Stimulated activated CD8-positive, alpha-beta memory T cell treated with anti-CD3 and anti-CD28 coated beads, Interleukin-7, amount 100 ng/mL, for 4 hours (primary cell): ENCODE measurements at places on chromosomes 2 and 18.
A peak's percentile ranks its signal among the peaks of the same experiment; 100 is the strongest.

DNA sequence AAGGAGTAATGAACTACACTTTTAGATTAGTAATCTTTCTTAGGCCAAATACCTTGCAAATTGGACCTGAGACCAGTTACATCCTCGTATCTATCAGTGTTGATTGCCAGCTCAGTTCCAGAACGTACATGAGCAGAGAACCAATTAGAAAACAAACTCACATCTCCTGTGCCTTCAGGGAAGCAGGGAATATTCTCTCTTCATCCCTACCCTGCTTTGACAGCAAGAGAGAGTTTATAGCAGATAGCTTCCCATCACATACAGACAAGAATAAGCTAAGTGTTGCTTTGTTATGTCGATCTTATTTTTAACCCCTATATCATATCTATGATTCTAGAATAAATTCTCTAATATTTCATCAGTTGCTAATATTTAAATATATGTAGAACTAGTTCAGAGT, 181.8 kb downstream of the DSC3 start:
- DNase-seq, result no peak

GRCh38 chr2:203739351-203739750, 32.9 kb downstream of the CD28 start:
- DNase-seq, result no peak

- no peak for DNase-seq
These were observed 3.8 kb upstream of the SESTD1 start for GRCh38 chr2:179268277-179268925.

GRCh38 chr2:95272299-95272751, 1.9 kb upstream of the PROM2 start:
- no peak for DNase-seq

GRCh38 chr2:28322456-28322855, 70.2 kb upstream of the FOSL2 start:
- no peak for DNase-seq

DNA sequence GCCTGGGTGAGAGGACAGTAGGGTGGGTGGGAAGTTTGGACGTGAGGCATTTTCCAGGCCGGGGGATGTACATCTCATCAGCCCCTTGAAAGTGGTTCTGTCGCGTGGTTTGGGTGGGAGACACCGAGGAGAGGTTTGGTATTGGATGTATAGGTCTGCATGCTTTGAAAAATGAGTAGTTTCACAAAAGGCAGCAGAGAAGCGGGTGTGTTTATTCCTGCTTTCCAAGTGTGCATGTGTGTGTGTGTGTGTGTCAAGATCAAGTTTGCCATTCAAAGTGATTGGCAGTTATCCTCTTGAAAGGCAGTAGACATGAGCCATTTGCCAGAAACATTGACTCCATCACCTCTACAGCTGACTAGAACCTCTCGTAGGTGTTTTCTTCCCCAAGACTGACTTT, 423.1 kb upstream of the POU3F3 start:
- DNase-seq, result no peak

GRCh38 chr18:69102959-69103358, 297.7 kb upstream of the DOK6 start:
- DNase-seq, result no peak

GRCh38 chr2:241415196-241415595, 59.1 kb downstream of the FARP2 start:
- no peak for DNase-seq

DNA sequence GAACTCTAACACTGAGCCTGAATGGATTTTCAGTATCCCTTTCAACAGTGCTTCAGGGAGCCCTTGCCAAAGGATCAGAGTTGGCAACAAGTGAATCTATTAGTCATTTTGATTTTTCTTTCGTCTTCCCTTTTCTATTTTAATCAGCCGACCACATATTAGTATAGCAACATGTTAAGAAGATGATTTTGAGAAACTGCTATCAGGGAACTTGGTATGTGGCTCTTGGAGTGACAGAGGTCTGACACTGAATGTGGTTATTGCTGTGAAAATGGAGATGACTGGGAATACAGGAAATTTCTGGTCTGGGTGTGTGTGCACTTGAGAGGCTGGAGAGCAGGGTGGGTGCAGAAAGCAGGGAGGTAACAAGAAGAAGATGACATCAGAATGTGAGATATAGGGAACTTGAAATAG, 28.7 kb upstream of the IL1RL1 start:
- DNase-seq, result no peak

GRCh38 chr18:60247103-60247502, 125.5 kb downstream of the MC4R start:
- DNase-seq, result no peak

GRCh38 chr2:69781321-69782248, 39.7 kb downstream of the ANXA4 start:
- DNase-seq, result no peak

- no peak for DNase-seq
These were observed 51.4 kb downstream of the CCDC141 start for GRCh38 chr2:178998539-178998938.

DNA sequence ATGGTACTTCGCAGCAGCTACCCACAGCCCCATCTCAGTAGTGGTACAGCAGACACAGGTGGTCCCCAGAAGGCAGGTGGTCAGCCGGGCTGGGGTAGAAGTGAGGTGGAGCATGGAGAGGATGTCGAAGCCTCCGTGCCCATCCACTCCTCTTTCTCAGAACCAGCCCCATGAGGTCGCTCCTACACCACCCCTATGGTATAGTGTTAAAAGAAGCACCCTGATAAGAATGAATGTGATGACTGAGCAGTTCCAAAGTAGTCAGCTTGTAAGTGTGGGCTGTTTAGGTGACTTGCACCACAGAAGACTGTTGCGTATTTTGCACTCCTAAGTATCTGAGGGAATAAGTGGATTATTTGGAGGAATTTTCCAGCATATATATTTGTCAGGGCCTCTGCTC, 111.3 kb downstream of the WDSUB1 start:
- DNase-seq, result no peak

DNA sequence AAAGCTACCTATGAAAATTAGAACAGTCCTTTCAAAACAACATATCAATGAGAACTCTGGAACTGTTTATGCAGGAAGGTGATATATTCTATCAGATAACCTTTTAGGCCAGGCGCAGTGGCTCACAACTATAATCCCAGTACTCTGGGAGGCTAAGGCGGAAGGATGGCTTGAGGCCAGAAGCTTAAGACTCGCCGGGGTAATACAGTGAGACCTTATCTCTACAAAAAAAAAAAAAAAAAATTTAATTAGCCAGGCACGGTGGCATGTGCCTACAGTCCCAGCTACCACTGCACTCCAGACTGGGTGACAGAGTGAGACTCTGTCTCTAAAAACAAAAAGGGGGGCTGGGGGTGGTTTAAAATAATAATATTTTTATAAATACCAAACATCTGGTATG, 77.9 kb downstream of the OSBPL1A start:
- no peak for DNase-seq

GRCh38 chr2:26746934-26747333, 17.1 kb upstream of the SLC35F6 start:
- no peak for DNase-seq

DNA sequence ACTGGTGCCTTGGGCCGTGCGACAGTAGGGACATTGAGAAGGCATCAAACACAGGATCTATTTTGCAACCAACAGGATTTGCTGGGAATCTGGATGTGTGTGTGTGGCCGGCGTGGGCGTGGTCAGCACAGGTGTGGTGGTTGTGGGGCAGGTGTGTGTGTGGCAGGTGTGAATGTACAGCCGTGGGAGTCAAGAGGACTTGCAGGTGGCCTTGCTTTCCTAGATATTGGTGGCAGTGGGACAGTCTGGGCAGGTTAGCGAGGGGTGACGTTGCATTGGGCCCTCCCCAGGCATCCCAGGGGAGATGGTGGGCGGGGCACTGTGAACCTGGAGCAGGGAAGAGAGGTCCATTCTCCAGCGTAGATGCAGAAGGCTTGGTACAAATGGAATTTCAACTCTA, 3.2 kb upstream of the LIMS2 start:
- DNase-seq, result no peak

DNA sequence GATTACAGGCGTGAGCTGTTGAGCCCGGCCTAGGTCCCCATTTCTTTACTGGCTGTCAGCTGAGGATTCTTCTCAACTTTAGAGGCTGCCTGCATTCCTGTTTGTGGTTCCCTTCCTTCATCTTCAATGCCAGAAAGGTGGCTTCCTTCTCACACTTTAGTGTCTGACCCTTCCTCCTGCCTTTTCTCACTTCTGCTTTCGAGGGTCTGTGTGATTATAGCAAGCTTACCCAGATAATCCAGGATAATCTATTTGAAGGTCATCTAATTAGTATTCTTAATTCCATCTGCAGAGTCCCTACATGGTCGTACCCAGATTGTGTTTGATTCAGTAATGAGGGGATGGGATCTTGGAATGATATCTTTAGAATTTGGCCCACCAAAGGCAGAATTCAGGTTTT, 157.4 kb downstream of the TANC1 start:
- no peak for DNase-seq

- no peak for DNase-seq
These were observed 151.5 kb downstream of the NCKAP5 start for GRCh38 chr2:133416736-133417135.

- DNase-seq, result no peak
These were observed 82.0 kb downstream of the RRM2 start for GRCh38 chr2:10204326-10205161.

DNA sequence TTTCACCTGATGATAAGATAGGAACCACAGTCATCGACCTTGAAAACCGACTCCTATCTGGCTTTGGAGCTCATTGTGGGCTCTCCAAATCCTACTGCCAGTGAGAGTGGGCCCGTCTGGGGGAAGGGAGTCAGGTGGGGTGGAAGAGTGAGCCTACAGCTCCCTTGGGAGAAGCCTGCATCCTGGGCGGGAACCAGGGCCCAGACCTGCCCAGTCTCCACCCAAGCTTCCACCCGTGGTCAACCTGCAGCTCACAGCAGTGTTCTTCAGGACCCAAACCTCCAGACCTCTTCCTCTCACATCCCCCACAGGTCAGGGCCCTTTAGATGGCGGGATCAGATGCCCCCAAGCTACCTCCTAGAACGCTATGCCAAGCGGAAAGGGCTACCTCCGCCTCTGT, 40.2 kb downstream of the LMAN2L start:
- no peak for DNase-seq

- DNase-seq, result no peak
These were observed 89.2 kb downstream of the ARHGEF33 start for GRCh38 chr2:38978908-38979307.

GRCh38 chr18:59308248-59308937, 10.1 kb downstream of the CPLX4 start:
- DNase-seq, result peak; percentile 40

GRCh38 chr2:171309455-171310286, 124.1 kb downstream of the METTL8 start:
- no peak for DNase-seq

DNA sequence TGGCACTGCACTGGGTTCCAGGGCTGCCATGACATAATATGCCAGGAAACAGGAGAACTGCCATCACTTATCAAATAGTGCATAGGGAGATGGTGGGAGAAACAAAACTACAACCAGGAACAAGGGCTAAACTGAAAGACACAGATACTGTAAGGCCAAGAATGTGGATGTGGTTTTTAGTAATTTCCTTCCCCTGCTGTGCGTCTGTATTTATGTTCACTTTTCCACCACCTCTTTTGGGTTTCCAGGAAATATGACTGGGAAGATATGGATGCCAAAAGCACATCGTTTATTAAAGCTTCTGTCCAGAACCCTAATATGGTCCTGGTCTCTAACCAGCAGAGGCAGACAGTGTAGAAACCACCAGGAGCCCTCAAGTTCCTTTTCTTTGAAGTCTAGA, 759.7 kb upstream of the FANCL start:
- DNase-seq, result no peak

DNA sequence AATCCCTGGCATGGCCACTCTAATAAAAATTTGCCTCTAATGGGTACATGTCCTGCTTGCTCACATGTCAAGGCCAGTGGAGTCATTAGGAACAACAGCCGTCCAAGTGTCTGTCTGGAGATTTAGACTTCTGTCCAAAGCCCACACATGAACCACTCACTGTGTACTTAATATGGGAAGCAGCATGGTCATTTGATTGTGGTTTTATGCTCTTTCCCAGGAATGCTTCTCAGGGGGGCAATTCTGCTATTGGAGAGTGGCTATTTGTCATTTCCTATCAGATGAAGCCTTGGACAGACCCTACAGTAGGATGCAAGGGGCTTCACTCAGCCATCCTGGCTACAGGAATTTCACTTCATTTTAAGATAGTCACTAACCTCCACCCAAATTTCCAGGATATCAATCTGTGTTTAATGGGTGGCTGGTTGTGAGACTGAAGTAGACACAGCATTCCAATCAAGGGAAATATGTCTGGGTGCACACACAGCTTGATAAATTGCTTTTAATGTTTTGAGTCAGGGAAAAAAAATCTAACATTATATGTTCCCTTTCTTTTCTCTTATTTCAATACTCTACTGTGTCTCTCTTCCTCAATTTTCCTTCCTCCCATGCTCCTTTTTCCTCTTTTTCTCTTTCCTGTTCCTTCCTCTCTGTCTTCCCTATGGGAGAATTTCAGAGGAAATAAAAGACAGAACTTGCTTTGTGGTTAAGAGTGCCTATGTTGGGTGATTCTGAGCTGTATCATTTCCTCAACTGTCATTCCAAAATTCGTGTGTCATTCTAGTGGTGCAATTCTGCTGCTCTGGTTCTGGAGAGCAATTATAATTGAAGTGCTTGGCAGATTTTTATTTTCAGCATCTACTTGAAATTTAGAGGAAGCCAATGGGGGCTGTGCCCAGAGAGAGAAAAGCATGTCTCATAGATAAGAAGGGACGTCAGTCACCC, 320.1 kb downstream of the OSR1 start:
- no peak for DNase-seq

GRCh38 chr18:47109720-47110119, 40.6 kb downstream of the HDHD2 start:
- no peak for DNase-seq

- DNase-seq, result no peak
These were observed 449.4 kb downstream of the NBAS start for GRCh38 chr2:15111718-15112117.

DNA sequence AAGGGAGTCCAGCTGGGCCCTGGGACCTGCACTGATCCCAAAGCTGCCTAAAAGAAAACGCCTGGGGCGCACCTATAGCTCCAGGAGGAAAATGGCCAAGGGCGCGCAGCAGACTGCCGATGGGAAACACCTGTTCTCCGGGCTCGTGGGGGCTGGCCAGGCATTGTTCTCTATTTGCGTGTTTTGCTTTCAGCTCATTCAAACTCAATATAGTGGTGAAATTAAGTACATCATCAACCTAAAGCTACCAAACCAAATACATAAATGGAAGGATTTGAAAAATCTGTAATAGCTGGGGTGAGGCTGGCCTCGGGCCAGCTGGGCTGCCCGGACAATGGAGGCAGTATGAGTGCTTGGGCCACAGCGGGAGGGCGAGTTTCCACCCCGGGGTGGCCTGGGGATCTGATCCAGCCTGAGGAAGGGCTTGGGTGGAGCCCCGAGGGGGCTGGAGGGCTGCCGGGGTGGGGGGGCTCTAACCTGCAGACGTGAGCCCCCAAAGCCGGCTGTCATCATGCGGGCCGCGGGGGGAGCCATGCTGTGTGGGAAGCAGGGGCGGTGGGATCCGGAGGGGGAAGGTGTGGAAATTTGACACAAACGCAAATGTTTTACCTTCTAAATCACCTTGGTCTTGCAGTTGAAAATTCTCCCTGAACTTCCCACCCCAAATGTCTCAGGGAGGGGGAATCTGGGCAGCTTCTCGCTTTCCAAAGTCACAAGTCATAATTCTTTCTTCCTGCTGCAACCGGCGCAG, 77.6 kb downstream of the ASB1 start:
- no peak for DNase-seq

GRCh38 chr18:78713069-78713468, 266.5 kb upstream of the SALL3 start:
- no peak for DNase-seq
